ENCODE measurements at places on chromosomes 1 and 21.

DNA sequence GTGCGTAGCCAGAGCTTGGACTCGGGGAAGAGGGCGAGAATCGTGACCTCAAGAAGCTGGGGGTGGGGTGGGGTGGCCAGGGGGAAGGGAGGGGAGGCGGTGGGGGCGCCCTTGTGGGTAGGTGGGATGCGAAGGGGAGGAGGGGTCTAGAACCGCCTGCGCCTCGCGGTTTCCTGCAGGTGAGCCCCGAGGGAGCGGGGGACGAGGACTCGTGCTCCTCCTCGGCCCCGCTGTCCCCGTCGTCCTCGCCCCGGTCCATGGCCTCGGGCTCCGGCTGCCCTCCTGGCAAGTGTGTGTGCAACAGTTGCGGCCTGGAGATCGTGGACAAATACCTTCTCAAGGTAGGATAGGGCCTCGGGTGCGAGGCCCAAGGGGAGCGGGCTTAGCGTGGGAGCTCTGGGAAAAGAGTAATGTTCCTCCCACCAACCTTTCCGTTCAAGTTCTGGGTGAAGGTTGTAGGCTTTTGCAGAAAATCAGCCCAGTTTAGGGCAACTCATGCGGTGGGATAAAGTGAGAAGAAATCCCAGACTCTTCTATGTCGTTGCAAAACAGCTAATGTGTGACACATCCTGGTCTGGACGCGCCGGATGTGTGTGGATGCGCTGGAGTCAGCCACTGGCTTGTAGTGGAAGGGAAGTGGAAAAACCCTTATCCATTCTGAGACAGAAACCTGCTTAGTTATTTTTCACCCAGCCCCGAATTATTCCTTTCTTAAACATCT is 2.9 kb downstream of the LHX8 start:
- DNase-seq: no peak

- DNase-seq: no peak
These were observed 58.5 kb downstream of the PHACTR4 start for GRCh38 chr1:28428012-28428411.

GRCh38 chr1:19081218-19081893 is 124.9 kb upstream of the IFFO2 start:
- no peak for DNase-seq

GRCh38 chr1:240134596-240134995 is 42.9 kb downstream of the FMN2 start:
- no peak for DNase-seq

GRCh38 chr1:72322910-72323309 is 40.6 kb upstream of the NEGR1 start:
- no peak for DNase-seq

Measured in HCEC 1CT (cell line).